Fibroblast of skin of left biceps (primary cell): ENCODE measurements at places on chromosomes 13 and 19.
A peak's percentile ranks its signal among the peaks of the same experiment; 100 is the strongest.

DNA sequence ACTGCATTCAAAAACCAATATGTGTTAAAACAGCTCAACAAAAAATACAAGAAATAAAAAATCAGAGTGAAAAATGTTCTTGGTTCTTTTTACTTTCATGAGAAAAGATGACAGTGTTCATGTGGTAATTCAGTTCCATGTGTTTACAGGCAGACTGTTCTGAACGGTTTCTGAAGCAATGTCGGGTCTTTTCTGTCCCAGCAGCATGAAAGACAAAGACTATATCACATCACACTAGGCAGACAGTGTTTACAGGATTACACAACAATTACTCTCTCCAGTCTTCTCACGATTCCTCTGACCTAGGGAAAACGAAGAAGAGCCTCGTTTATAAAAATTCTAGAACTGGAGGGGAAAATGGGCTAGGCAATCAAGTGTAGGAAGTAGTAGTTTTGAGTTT, 83.4 kb downstream of the UBL3 start:
- DNase-seq, result no peak

GRCh38 chr13:47117268-47117667, 220.4 kb upstream of the HTR2A start:
- DNase-seq, result no peak

DNA sequence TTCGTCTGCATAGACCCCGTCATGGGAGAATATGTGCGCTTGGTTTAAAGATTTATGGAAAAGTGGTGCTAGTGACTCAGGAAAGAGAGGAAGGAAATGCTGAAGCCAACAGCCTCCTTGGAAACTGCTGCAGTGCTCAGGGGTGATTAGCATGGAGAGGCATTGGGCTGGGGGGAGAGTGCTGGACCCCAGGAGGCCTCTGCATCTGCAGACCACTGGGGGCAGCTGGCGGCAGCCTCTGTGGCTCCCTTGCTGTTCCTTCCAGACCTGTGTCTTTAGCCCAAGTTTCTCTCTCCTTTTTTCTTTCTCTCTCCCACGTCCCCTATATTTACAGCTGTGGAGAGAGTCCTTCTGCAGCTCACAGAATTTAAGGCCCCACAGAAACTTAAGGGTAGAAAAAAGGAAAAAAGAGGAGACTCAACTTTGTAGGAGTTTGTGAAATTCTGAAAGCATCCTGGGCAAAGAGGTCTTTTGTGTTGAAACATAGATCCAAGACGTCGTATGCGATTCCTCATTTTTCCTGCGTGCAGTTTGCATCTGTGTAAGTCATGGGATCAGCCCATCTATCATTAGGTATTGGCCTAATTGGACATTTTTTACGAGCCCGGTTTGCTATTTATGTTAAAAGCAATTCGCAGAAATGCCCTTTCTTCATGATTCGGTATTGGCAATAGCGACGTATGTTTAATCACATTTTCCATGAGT, 116.2 kb upstream of the ZNF536 start:
- no peak for DNase-seq

DNA sequence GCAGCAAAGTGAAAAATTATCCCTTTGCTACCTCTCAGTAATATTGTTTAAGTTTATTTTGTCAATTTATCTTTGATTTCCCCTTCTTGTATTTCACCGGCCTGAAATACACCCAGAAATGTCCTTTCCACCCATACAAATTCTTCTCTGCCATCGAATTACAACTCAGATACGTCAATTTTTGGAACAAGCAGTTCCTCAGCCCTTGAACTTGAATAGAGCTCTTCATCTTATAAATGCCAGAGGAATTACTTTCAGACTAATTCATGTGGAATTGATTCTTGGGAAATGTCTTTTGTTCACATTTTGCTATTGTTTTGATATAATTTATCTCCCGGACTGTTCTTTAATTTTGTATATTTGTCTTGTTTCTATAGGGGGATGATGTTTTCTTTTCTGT, 1359.3 kb upstream of the MIR17HG start:
- no peak for DNase-seq

- peak; percentile 39 for DNase-seq
Measured at GRCh38 chr13:74661851-74662250, 527.6 kb upstream of the KLF12 start.

GRCh38 chr19:41548954-41549688, 26.8 kb upstream of the CEACAM21 start:
- DNase-seq, result no peak

GRCh38 chr13:93173654-93174053, 53.0 kb upstream of the GPC6 start:
- DNase-seq, result no peak

DNA sequence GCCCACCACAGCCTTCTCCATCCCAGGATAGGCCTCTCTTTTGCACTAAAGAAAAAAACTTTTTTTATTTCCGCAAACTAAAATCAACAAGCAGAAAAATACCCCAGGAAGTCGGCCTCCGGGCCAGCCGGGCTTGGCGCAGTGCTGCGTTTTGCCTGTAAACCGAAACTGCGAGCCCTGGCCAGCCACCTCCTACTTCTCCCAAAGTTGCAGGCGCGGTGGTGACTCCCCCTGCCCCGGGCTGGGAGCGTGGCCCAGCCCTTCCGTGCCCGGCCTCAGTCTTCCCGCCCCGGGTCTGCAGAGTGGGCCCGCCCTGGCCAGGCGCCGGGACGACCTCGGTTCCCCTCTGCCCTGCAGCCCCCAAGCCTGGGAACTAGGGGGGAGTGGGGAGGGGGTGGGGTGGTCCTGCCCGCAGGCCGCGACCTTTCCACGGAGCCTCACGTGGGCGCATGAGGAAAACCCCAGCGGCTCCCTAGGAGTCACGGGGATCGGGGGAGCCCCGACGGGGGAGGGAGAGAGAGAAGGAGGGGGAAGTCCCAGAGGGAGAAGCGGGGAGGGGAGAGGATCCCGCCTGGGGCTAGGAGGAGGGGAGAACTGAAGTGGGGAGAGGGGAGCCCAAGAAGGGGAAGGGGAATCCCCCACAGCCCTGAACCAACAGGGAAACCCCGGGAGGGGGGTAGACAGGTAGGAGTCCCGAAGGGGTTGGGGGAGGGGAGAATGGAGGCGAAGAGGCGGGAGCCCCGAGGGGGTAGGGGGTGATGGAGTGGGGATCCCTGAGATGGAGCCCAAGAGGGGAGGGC, 3.0 kb downstream of the GADD45B start:
- DNase-seq, result no peak

DNA sequence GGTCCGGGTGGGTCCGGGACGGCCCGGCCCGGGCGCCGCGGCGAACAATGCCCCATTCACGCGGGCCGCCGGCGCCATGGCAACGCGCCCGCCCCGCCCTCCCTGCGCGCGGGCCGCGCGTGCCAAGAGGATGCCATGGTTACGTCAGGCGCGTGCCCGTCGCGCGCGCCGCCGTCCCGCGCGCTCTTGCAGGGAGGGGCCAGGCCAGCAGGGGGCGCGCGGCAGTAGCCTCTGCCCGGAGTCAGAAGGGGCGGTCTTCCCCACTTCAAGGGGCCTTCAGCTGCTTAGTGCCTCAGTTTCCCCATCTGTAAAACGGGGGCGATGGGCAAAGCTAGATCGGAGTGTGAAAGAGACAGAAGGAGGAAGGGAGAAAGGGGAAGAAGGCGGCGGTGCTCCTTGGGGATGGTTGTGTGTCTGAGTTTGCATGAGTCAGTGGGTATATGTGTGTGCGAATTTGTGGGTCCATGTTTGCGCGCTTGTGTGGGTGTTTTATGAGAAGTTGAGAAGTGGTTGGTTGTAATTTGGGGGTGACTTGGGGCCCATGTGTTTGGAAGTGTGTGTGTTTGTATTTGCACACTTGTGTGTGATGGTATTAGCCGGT, 11.6 kb upstream of the NFIX start:
- peak; percentile 52 for DNase-seq

- peak; percentile 32 for DNase-seq
Measured at GRCh38 chr13:74250738-74251190, 116.6 kb upstream of the KLF12 start.
